ENCODE measurements at places on chromosomes 3 and 15.

GRCh38 chr15:44173813-44174212, 21.3 kb downstream of the FRMD5 start:
- DNase-seq: no peak

- no peak for DNase-seq
Observed at GRCh38 chr3:15348246-15348645, 15.9 kb upstream of the SH3BP5 start.

- no peak for DNase-seq
Observed at GRCh38 chr3:128076483-128077201, 24.4 kb downstream of the SEC61A1 start.

GRCh38 chr3:179264449-179264848, 13.5 kb upstream of the KCNMB3 start:
- DNase-seq: no peak

GRCh38 chr15:60591496-60592370, 112.8 kb upstream of the ICE2 start:
- DNase-seq: peak; percentile 63

GRCh38 chr3:172260381-172260780, 187.9 kb downstream of the GHSR start:
- peak; percentile 50 for DNase-seq

DNA sequence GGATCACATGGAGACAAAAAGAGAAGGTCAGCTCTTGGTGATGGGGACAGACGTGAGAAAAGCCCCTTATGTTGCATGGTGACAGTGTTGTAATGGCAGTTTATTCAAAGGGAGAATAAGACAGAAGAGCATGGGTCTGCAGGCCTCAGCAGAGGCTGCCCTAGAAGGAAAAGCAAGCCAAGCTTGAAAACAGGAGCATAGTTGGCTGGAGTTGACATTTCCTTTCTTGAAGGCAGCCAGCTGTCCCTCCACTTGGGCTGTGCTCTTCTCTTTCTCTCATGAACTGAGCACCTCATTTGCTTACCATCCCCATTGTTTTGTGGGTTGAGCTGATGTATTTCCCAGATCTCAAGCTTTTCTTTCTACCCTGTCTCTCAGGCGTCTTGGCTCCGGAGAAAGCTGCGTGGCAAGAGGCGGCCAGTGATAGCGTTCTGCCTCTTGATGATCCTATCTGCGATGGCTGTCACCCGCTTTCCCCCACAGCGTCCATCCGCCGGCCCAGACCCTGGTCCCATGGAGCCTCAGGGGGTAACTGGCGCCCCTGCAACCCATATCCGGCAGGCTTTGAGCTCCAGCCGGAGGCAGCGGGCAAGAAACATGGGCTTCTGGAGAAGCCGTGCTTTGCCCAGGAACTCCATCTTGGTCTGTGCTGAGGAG, 52.9 kb downstream of the GASK1A start:
- DNase-seq: no peak

DNA sequence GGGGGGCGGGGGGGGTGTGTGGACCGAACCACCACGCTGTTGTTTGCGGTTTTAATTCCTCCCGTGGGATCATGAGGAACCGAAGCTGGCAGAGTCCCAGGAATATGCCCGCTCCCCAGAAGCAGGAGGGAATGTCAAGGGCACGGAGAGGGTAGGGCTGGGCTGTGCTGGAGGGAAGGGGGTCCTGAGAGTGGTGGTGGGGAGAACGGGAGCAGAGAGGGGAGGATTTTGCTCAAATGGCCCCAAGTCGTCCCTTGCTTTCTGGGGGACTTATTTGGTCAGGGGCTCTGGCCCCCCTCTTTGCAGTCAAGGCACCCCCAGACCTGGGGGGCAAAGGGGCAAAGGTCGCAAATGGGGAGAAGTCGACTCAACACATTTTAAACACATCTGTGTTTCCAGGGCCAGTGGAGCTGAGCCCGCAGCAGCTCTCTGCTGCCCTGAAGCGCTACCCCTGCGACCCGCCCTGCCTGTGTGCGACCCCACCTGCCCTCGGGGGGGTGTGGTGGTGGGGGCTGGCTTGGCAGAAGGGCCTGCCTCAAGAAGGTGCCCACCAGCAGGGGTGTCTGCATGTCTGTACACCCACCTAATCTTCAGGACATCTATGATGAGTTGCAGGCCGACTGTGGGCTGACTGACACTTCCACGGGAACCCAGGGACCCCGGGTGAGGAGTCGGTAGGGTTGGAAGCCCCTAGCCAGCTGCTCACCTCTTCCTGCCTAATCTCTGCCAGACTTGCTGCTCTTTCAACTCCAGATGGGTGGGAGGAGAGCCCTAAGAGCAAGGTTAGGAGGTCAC, 602 bp upstream of the ATP2B2 start:
- peak; percentile 5 for DNase-seq

DNA sequence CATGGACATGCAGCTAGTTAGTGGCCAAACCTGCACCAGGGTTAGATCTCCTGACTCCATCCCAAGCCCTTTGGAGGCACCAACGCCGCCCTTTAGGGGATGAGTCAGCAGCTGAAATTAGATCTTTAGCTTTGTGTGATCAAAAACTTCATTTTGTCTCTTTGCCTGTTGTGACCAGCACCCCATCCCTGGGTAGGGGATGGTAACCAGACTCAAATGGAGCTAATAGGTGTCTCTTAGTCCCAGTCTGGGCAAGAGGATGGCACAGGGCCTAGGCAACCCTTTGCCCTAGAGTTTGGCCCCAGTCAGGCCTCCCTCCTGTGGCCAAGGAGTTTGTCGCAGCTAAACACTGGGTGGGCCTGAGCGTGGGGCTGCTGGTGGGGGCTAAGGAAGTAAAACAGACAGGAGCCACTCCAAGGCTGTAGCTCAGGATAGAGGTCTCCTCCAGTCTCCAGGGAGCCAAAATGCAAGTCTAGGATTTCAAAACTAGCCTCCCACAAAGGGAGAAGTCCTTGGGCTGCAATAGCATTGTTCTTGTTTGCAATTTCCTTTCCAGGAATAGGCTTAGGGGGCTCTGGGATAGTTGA, 105.1 kb downstream of the CPN2 start:
- DNase-seq: no peak

DNA sequence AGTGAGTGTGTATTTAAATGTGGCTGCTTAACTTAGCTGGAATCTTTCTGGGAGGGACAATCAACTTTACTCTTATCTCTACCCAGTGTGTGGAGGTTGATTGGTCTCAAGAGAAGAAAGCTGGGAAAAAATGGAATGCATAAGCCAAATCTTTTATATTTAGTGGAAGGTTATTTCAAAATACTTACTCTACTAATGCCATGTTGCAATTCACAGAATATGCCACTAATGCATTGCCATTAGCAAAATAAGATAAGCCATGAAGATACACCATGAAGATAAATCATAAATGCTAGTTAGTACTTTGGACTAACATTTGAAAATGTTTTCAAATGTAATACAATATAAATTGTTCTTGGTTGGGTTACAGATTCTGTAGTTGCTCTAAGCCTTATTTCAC, 155.1 kb upstream of the LRRFIP2 start:
- no peak for DNase-seq

DNA sequence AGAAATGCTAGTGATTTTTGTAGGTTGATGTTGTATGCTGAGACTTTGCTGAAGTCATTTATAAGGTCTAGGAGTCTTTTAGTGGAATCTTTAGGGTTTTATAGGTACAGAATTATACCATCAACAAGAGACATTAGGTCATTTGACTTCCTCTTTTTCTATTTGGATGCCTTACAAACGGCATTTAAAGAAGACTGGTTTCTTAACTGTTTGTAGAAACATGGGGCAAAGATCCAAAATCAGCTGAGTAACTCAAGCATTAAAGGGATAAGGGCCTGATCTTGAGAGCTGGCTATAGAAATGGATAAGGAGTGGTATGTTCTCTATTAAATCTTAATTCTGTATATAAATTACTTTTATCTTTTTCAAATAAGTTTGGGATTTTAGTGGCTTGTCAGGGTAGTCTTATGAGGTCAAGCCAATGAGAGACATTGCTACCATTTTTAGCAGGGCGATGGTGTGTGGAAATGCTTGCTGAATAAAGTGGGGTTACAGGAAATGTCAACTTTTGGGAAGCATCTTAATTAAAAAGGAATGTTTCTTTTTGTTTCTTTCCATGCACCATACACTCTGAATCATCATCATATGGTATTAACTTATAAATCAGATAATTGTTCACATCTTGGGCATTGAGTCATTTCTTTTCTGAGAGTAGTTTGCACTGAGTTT, 197.7 kb upstream of the GBE1 start:
- DNase-seq: peak; percentile 65

- peak; percentile 50 for DNase-seq
Observed at GRCh38 chr3:193665370-193665989, 72.5 kb downstream of the OPA1 start.

DNA sequence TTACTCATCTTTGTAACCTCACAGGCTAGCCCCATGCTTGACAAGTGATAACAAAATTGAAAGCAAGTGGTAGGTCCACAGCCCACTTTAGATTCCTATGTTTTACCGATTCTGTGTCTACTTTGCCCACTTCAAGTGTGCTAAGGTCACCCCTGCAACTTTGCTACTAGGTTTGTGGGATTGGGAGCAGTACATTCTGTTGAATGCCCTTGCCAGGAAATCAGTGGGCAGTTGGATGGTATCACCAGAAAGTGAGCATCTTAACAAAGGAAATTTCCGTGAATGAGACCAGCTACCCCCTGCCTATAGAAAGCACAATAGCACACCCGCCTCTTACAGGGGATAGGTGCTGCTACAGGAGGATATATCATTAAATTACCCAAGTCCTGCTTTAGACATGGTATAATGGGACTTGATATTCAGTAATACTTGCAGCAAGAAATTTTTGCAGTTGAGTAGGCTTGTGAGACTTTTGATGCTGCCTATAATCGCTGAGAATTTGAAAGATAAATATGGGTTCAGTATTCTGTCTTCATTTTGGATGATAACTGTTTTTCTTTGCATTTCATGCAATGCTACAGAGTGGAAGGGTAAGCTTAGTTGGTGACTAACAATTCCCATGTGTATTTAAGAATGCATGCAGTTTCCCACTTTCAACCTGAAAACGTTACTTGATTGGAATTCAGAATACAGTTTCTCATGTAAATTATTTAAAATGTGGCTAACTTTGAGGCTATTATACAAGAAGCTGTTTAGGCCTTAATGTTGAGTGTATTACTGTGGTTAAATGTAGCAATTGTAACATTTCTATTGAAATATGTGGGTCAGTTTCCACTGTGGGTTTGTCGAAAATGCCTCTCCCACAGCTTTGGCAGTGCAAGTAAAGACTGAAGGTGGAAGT, 9.5 kb downstream of the EBLN2 start:
- DNase-seq: peak; percentile 97

GRCh38 chr3:183385698-183386613, 42.5 kb downstream of the MCF2L2 start:
- peak; percentile 63 for DNase-seq

DNA sequence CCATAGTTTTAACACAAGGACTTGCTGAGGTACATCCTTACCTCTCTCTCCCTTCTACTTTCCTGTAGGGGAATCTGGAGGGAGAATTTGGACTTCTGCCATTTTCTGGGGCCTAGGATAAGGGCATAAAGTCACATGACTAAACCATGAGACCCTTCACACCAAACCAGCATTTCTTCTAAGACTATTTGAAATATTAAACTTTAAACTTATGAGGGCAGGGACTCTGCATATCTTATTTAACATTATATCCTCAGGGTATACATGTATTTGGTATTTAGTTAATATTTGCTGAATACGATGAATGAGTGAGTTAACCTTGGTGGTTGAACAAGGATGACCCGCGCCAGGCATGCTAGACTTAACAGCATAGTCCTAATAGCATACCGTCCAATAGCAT, 63.4 kb downstream of the USP13 start:
- no peak for DNase-seq

Measured in fibroblast of skin of scalp (primary cell).